ENCODE measurements at places on chromosomes 5 and 9. TPM values are rescaled to one million over a fixed set of nuclear protein-coding genes. Genes with fewer than 3 reads are reported as not detected.

DNA sequence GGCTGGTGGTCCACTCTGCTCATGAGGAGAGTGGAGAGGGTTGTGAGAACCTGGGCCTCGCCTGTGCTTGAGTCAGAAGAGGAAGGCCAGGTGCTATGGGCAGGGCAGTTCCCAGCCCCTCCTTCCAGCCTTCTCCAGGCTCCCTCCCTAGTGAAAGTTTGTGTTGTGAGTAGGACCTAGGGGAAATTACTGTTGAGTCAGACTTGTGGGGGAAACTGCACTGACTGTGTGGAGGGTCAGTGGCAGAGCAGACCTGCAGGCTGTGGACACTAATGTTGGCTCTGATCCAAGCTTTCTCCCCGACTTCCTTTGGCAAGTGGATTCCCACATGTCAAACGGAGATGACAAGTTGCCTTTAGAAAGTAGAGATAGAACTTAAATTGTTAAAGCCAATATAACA lies 102.6 kb downstream of the ARHGAP26 start:
- DNase-seq, result no peak

The CAMK4 gene
- total RNA-seq, result 54.4 TPM

DNA sequence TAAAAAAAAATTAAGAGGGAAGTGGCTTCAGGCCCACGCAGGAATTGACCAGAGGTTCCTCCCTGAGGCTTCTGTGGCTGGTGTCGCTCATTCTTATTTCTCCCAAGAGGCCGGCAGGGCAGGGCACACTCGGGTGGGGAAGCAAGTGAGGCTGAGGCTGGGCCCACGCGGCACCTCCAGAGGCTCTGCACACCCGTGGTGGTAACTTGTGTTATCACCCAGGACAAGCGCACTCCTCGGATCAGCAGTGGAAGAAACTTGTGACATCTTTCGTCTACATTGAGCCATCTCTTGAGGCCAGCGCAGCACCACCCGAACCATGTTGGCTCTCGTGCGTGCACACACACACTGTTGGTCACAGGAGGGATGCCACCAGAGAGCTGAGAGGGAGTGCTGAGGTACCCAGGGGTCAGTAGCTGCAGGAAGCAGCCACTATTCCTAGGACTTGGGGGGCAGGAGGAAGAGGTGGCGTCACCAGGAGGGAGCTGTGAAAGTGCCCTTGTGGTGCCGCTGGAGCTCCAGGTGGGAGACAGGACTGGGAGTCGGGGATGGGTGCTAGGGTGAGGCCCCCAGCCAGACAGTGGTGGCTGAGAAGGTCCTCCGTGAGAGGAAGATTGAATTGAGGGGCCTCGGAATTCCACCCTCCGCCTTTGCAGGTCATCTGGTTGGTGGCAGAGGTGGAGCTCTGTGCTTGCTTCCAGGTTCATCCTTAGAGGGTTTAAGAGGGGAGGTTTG lies 6.4 kb downstream of the NDUFS6 start:
- DNase-seq, result no peak

The SLC36A3 gene
- not detected for total RNA-seq

GRCh38 chr5:13339093-13339492 lies 605.4 kb downstream of the DNAH5 start:
- DNase-seq, result no peak

DNA sequence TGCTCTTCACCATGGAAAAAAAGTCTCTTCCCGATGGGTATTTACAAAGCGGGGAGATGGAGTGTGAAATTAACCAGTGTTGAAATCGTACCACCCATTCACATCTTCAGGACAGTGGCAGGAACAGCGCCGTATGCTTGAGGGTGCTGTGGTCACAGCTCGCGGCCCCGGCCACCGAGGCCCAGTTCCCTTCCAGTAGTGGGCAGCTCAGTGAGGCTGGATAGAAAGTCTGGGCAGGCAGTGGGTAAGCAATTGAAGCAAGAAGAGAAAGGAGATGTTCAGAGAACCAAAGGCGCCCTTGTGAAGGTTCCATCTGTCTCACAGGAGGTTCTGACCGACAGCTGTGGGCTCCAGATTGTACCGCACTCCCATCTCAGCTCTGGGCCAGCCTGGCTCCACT lies 59.1 kb downstream of the SECISBP2 start:
- DNase-seq, result no peak
